ENCODE measurements at places on chromosomes 5 and 9. TPM values are rescaled to one million over a fixed set of nuclear protein-coding genes. Genes with fewer than 3 reads are reported as not detected.

Gene SV2C
- total RNA-seq = under 0.01 TPM

- no peak for DNase-seq
Measured at GRCh38 chr9:76399856-76400255, 5.6 kb upstream of the RFK start.

DNA sequence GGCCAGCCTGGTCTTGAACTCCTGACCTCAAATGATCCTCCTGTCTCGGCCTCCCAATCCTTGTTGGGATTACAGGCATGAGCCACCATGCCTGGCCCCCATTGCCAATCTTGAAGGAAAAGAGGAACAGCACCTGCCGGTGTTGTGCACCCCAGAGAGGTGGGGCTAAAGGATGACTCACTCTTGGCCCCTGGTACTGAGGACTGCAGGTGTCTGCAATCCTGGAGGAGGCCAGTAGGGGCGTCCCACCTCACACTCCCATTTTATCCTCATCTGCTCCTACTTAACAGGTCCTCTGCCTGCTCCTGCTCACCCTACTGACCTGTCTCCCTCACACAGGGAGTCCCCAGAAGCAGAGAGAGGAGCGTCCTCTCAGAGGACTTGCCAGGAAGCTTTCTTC lies 390.4 kb downstream of the ARHGEF28 start:
- DNase-seq = peak; percentile 9

Gene KYAT1
- 49.0 TPM for total RNA-seq

DNA sequence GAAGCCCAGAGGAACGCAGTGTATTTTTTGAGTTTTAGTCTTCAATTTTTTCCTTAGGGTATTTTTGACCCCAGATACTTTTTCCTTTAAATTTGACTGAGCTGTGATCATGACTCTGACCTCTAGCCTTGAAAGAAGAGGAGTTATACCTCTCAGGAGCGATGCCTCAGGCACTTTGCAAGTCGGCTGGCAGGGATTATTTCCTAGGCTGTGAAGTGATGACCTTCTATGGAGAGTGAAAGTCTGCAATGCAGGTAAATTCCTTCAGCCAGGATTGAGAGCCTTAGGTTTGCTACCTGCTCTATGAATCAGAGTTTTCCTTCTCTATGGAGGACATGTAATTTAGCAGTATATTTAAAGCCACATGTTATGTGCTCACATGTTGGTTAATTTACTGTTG lies 10.8 kb upstream of the NUDT12 start:
- no peak for DNase-seq

GRCh38 chr5:85132269-85132668 lies 747.6 kb upstream of the EDIL3 start:
- DNase-seq = no peak

DNA sequence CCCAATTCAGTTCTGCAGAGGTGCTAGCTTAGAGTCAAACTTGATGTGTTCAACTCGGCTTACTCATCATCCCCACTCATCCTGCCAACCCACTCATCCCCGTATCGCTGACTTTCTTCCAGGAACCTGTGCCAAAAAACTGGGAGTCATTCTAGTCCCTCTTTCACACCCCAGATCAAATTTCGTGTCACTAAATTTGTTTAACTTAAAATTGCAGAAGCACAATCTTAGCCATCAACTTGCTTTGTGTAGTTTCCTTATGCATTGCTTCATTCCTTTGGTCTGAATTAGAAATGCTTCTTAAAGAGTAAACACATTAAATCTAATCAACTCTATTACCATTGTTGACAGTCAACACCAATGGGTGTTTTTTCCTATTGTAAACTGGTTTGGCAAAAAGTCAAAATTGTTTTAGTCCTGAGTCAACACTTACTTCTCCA lies 162.4 kb downstream of the TTC39B start:
- DNase-seq = no peak

DNA sequence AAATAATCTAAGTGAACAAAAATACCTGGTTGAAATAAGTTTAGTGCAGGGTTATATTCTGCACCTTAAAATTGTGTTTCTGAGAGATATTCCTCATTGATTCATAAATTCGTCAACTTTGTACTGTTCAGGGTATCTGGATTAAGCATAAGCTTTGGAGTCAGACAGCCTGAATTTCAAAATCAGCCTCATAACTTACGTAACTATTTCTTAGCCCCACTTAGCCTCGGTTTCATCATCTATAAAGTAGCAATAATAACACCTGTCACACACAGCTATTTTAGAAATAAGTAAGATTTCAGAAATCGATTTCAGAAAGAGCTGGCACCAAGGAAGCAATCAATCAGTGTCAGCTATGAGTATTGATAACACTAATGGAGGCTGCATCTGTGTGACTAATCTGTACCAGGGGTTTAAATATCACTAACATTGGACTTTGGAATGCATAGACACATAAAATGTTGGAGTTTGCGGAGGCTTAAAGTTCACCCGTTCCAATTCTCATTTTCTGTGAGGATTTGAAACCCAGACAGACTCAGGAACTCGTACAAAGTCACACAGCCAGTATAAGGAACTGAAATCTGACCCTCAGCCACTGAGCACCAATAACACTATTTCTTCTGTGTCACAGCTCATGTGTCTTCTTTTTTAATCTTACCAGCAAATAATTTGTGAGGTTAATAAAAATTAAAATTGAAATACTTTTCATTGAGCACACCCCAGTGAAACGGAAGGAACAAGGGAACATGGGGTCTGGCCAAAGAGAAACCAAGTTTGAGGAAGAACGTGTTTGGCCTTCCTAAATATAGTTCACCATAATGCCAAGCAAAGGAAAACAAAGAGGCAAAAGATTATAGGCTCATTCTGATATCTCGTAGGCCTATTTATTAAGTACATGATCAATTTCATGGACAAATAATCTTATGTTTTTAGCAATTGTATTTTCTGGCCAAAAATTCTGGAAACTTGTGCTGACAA lies 194.4 kb upstream of the PTGER4 start:
- no peak for DNase-seq

DNA sequence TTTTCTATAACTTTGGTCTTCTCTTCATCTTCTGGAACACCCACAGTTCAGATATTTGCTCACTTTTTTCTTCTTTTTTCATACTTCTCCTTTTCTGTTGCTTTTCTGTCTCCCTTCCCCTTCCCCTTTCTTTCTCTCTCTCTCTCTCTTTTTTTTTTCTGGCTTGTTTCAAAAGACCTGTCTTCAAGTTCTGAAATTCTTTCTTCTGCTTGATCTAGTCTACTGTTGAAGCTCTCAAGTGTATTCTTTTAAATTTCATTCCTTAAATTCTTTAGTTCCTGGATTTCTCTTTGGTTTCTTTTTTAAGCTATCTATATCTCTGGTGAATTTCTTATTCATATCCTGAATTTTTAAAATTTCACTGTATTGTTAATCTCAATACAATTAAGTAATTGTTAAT lies 11.2 kb downstream of the ALG2 start:
- DNase-seq = no peak

- DNase-seq = peak; percentile 53
Measured at GRCh38 chr5:139676406-139676805, 28.3 kb downstream of the CXXC5 start.

DNA sequence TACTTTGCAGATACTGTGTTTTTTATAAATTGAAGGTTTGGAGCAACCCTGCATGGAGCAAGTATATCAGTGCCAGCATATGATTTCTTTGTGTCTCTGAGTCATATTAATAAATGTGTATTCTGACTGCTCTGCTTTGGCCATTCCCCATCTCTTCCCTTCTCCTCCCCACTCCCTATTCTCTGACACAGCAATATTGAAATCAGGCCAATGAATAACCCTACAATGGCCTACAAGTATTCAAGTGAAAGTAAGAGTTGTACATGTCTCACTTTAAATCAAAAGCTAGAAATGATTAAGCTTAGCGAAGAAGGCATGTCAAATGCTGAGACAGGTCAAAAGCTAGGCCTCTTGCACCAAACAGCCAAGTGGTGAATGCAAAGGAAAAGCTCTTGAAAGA lies 82.2 kb upstream of the TLX3 start:
- no peak for DNase-seq

DNA sequence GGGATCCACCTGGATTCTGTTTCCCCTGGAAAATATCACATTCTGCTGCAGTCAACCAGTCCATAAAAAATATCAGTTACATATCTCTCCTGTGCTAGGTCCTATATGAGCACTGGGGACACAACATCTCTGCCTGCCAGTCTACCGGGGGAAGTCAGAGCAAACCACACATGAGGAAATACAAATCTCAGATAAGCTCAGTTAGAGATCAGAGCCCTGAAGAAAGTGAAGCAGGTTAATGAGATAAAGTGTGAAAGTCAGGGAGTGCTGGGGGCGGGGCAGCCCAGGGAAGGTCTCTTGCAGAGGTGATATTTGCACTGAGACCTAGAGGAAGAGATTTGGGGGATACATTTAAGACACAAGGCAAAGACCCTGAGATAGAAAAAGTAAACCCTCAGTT lies 67.8 kb upstream of the SLC1A1 start:
- no peak for DNase-seq

Gene NSG2
- total RNA-seq = 1.7 TPM

GRCh38 chr9:130461218-130461630 lies 16.5 kb downstream of the ASS1 start:
- peak; percentile 96 for DNase-seq

DNA sequence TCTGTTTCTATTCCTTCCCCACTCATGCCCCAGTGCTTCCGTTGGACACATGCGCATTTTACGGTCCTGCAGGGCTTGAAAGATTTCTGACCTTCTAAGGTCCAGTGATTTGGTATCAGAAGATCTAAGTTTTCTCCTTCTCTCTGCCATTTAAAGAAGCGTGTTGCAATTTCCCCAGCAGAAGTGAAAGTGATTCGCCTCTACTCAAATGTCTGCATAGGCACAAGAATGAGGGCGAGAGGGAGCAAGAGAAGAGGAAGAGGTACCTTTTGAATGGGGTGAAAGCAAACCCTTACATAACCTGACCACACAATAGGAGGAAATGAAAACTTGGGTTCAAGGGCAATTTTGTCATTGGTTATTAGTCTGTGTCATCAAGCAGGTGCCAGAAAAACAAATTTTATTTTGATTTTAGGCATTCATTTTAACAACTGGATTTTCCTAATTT lies 31.7 kb upstream of the NR3C1 start:
- DNase-seq = no peak

- no peak for DNase-seq
Measured at GRCh38 chr5:159697530-159697929, 218.8 kb upstream of the ADRA1B start.

Gene KDM3B
- total RNA-seq = 74.8 TPM

DNA sequence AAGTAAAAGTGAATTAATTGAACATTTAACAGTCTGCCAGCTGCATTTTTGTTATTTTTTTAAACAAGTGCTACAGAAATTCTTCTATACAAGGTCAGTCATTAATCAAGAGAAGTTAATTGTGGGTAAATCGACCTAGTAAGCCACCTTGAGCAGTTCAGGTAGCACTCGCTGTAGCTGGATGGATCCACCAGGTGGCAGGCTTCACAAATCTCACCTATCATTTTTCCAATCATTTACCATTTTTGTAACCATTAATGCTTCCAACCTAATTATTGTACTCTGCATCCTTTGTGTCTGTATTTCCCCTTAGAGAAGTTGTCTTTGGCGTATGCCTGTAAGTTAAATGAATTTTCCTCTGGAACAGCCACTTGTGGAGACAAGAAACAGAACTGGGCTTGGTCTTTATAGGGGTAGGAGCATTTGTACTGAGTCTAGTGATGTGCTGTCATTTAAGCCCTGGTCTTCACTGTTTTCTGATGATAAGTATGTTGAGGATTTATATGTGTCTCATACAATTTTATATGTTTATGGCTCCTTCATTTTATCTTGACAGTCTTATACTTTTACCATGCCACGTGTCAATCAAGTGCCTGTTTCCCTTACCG lies 39.5 kb downstream of the CD180 start:
- DNase-seq = peak; percentile 60

GRCh38 chr5:151699071-151699901 lies 12.6 kb upstream of the SPARC start:
- DNase-seq = peak; percentile 49

Gene PRSS3
- not detected for total RNA-seq

Gene CAVIN4
- 3.1 TPM for total RNA-seq

DNA sequence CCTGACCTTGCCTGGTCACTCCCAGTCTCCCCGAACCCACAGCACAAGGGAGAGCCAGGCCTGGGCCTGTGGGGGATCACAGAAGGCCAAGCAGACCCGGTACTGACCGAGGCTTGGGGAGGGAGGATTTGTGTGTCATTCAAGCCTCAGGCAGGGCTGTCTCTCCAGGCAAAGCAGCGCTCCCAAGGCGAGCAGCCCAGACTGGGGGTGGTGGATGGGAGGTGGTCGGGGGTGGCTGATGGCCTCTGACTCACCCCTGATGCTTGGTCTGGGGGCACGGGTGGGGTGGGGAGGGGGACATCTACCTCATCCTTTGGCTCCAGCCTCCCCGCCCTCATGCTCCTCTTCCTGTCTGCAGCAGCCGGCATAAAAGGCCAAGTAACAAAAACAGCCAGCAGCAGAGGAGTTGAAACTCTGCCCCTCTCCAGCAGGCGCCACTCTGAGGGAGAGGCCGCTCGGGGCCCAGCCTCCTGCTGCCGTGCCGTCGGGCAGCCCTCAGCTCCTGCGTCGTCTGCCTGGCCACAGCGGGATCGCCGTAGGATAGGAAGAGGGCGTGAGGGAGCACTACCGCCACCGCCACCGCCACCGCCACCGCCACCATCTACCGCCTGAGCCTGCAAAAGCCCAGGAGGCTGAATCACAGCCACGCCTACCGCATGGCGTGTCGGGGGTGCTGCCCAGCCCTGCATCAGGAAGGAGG lies 166.0 kb downstream of the OLFM1 start:
- DNase-seq = peak; percentile 89

GRCh38 chr5:112973036-112973435 lies 3.6 kb upstream of the DCP2 start:
- DNase-seq = no peak

- no peak for DNase-seq
Measured at GRCh38 chr5:109102096-109102690, 307.6 kb downstream of the PJA2 start.

DNA sequence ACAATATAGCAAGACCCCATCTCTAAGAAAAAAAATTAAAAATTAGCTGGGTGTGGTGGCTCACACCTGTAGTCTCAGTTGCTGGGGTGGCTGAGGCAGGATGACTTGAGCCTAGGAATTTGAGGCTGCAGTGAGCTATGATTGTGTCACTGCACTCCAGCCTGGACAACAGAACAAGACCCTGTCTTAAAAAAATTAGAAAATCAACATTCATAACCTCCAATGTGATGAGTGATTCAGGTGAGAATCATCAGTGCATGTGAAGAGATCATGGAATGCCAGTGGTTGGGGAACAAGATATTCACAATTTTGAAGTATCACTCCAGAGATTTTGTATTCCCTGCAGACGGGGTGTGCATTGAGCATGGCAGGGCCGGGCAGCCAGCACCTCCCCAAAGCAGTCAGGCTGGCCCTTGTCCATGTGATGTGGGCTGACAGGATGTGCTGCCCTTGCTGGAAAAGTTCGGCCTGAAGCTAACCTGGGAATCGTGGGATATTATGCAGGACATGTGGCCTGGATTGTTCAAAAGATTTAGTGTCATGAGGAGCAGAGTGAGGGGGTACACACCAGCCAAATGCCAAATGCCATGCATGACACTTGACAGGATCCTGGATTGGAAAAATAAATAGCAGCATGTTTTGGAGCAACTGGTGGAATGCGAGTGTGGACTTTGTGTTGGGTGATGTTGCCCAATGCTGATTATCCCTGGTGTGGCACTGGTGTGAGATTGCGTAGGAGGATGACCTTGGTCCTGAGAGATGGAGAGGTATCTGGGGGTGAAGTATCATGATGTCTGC lies 189.0 kb downstream of the RGS3 start:
- no peak for DNase-seq
